Stimulated activated CD8-positive, alpha-beta memory T cell treated with anti-CD3 and anti-CD28 coated beads, Interleukin-4, amount 100 ng/mL, for 24 hours (primary cell): ENCODE measurements at places on chromosomes 1 and 21.

GRCh38 chr1:53956308-53957168, 10.4 kb downstream of the LRRC42 start:
- DNase-seq = no peak

- no peak for DNase-seq
Observed at GRCh38 chr1:110829955-110830553, 42.9 kb upstream of the CD53 start.

DNA sequence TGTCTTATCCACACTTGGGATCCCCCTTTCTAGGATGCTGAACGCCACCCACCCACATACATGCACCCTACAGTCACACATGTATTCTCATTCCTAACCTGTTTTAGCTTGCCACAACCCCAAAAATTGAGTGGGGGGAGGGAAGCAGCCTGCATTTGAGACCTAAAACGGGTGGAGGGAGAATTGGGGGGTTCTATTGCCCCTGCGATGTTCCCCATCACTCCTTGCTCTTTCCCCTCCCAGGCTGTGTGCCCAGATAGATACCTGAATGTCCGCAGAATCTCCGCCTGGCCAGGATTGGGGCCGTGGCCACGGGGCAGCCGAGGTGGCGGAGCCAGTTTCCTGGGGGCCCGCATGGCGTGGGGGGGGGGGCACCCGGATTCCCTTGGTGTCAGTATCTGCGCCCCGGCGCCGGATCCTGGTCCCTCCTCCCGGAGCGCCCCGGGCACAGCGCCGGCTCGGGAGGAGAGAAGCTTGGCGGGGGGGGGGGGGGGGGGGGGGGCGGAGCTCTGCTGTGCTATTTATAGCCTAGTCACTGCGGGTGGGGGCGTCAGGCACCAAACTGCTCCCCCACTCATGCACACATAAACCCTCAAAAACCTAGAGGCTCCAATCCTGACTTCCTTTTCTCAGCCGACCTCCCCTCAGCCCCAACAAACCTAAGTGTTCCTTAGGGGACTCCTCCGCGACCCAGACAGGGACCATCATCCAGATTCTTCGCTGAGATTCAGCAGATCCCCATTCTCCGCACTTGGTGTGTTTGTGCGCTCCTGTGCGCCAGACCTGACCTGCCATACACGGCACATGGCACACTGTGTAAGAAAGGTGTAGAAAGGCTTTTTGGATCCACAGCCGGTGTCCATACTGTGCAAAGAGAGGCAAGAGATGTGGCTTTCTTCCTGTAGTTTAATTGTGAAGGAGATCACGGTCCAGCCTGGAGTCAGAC, 1.9 kb downstream of the ANKRD34A start:
- peak; percentile 28 for DNase-seq

DNA sequence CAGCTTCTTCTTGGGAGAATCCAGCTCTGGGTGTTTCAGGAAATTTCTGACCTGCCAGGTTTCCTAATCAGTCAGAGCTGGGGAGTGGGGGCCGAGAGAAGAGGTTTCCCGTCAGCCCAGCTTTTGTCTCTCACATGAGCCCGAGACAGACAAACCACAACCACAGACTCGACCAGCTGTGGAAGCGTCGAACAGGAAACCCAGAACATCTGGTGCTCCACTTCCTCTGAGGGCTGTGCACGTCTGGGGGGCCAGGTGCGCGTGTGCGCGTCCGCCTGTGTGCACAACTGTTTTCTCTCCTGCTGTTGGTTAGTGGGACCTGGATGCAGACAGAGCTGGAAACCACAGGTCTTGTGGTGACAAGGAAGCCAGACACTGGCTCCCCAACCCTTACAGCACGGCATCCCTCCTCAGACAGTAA, 113.0 kb upstream of the SLC25A33 start:
- DNase-seq = peak; percentile 63

DNA sequence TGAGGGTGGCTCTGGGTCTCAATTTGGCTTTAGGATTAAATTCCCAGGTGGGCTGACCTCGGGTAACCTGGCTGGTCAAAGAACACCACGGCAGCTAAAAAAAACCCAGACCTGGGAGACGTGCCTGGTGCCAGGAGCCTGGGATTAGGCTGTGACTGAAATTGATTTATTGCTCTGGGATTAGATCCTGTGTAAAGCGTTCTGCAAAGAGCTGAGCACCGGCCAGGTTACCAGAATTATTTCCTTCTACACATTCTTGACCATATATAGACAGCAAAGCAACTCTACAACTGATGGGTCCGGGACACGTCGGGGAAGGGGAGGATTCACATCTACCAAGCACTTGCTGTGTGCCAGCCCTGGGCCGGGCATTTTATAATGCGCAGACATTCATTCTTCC, 45.2 kb downstream of the TMCO4 start:
- no peak for DNase-seq

- DNase-seq = no peak
Observed at GRCh38 chr1:68149110-68149798, 83.1 kb downstream of the WLS start.

GRCh38 chr21:30479259-30479658, 908 bp downstream of the KRTAP19-1 start:
- DNase-seq = no peak

DNA sequence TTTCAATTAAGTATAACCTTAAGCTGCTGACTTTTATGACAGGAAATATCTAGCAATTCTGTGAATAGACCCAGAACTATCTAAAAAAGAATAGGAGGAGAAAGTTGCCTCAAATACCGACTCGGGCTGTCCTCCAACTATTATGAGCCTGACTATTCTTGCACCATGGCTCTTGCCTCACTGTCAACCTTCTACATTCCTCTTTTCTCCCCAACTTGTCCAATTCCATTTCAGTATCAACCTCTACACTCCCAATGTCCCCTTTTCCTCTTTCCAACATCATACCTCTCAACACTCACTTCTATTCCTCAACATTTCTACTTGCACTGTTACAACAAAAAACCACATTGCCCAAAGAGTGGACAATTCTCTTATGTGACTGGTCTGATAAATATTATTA, 2.3 kb downstream of the ZZZ3 start:
- DNase-seq = no peak

DNA sequence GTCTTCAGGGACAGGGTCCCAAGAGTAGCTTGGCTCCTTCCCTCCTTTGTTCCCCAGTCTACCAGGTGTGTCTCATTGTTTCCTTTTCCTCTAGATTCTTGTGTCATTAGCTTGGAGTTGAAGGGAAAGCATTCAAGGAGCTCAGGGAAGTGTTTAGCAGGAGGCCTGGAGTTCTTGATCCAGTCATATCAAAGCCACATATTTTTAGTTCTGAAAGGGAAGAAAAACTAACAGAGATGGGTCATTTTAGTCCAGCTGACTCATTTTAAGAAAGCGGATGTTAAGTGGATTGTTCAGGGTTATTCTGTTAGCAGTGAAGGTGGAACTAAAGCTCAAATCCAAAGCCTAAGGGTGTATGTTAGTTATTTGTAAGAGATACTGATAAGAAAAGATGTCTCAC, 721 bp downstream of the C1orf54 start:
- DNase-seq = no peak

DNA sequence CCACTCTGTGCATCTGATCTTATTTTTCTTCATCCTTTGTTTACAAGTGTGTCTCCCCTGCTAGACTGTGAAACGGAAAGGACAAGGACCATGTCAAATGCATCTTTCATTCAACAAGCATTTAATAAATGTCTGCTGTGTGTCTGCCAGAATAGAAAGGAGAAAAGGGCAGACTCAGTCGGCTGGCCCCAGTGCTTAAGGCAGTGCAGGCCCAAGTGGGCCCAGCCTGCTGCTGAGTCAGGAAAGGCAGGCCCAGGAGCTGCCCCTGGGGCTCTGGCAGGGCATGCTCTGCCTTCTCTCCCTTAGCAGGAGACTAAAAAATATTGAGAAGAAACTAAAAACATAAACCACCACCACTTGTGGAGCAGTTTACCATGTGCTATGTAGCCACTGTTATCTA, 38.1 kb downstream of the PLEKHA6 start:
- DNase-seq = no peak

DNA sequence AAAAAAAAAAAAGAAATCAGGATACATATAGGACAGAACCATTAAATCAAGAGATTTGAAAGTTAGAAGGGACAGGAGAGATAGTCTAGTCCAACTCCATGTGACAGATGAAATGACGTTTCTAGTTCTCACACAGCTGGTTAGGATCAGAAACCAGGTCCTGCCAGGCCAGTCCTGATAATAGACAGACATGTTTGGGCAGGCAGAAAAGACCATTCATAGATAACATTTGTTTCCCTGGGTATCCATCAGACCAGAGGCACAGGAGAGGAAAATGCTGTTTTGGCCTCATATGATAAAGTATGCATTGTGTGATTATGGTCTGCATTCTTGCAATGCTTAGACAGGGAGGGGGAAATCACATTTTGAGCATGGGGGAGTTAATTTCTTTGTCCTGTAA, 29.3 kb downstream of the ZBTB8B start:
- DNase-seq = no peak

- no peak for DNase-seq
Observed at GRCh38 chr1:87804128-87804527, 475.4 kb downstream of the LMO4 start.

DNA sequence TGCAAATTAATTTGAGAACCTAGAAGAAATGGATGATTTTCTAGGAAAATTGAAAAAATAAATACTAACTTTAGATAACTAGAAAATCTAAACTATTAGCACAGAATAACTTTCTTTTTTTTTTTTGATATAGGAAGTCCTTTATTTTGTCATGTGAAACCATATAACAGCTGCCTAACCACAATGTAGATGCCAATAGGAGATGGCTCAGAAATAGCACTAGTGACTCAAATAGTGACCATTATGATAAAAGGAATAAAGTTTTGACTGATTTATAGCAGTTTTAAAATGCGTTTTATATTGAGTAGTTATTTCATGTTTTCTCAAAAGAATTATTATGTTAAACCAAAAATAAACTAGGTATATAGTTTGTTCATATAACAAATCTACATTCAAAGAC, 158.0 kb upstream of the CACYBP start:
- DNase-seq = no peak

GRCh38 chr1:198955085-198955484, 316.2 kb downstream of the PTPRC start:
- no peak for DNase-seq

DNA sequence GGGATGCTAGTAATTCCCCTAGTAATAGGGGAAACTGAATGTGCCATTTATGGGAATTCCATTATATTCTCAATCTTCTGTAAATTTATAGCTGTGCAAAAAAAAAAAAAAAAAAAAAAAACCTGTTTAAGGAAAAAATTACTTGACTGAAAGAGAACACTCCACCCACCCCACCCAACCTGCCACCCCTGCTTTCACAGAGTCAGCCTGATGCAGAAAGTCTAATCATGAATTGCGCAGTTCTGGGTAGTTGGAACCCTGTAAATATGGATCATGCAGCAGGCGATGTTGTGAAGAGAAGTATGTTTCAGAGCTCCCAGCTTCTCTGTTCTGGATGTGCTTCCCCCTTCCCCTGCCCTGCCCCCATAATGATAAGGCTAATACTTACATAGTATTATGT, 19.6 kb upstream of the LAMC2 start:
- DNase-seq = no peak
